ENCODE measurements at places on chromosomes 2 and 18. TPM values are rescaled to one million over a fixed set of nuclear protein-coding genes. Genes with fewer than 3 reads are reported as not detected.

The PLEK gene
- 7.5 TPM for total RNA-seq

The FHOD3 gene
- total RNA-seq = 0.26 TPM

The ANKRD62 gene
- not detected for total RNA-seq

The CRYGC gene
- total RNA-seq = not detected

- no peak overlapping the region for H3K27ac ChIP-seq
- H3K4me1 ChIP-seq = no peaks in the 10 kb centered on the region
- no peak for DNase-seq
- no peak overlapping the region for H3K4me3 ChIP-seq
- no peaks in the 10 kb centered on the region for H3K27me3 ChIP-seq
Observed at GRCh38 chr2:16709769-16710168, 44.1 kb upstream of the CYRIA start.

The IL36B gene
- not detected for total RNA-seq

The SH3RF3 gene
- total RNA-seq = 5.1 TPM

The SAP130 gene
- total RNA-seq = 7.1 TPM

DNA sequence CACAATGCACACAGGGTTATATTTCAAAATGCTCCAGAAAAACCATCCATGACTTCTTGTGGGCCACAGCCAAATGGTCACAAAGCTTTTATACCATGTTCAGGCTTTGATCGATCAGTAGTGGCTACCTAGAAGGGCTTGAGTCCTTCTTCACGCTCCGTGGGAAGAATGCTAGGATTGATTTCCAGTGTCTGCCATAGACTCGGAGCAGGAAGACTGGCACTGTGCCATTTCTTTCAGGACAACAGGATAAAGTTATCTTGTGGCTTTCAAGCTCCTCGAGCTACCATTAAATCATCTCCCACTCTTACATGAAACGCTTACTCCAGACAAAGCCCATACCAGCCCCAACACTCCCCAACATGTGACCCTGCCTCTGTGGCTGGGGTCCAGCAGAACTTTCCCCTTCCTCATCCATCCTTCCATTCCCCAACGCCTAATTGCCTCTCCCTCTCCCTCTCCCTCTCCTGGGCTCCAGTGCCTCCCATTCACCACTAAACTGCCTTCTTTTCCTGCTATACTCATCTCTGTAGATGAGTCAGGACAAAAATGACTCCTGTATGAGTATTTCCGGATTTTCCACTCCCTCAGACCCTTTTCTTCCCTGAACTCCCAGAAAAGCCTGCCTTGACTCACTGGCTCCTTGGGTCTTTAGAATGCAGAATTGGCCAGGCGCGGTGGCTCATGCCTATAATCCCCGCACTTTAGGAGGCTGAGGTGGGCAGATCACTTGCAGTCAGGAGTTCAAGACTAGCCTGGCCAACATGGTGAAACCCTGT is 40.9 kb downstream of the ADD2 start:
- H3K4me1 ChIP-seq = no peaks in the 10 kb centered on the region
- no peak overlapping the region for H3K27ac ChIP-seq
- H3K36me3 ChIP-seq = no peaks in the 10 kb centered on the region
- no peak for DNase-seq
- no peaks in the 10 kb centered on the region for H3K27me3 ChIP-seq
- no peak overlapping the region for H3K4me3 ChIP-seq

The VWA3B gene
- 2.1 TPM for total RNA-seq

The EFHD1 gene
- 102 TPM for total RNA-seq

DNA sequence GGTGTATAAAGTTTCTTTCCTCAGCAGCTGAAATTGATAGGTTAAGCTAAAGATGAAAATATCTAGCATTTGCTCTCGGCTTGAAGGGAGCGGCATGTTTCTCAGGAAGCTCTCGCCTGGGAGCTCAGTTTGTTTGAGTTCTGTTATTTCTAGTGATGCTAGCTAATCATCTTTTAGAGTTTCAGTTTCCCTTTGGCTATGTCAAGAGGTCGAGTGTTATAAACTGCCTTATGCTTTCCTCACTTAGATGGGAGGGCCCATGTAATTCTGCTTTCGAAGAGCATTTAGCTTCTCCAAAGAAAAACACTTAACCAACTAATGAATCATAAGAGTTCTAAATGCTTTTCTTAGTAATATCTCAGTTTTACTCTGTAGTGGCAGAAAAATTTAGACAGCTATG is 33.6 kb downstream of the PLCL1 start:
- no peak for DNase-seq
- H3K27ac ChIP-seq = peak overlapping the region; percentile 57
- H3K27me3 ChIP-seq = no peaks in the 10 kb centered on the region
- no peaks in the 10 kb centered on the region for H3K36me3 ChIP-seq
- H3K4me3 ChIP-seq = peak overlapping the region; percentile 10
- H3K4me1 ChIP-seq = no peaks in the 10 kb centered on the region

DNA sequence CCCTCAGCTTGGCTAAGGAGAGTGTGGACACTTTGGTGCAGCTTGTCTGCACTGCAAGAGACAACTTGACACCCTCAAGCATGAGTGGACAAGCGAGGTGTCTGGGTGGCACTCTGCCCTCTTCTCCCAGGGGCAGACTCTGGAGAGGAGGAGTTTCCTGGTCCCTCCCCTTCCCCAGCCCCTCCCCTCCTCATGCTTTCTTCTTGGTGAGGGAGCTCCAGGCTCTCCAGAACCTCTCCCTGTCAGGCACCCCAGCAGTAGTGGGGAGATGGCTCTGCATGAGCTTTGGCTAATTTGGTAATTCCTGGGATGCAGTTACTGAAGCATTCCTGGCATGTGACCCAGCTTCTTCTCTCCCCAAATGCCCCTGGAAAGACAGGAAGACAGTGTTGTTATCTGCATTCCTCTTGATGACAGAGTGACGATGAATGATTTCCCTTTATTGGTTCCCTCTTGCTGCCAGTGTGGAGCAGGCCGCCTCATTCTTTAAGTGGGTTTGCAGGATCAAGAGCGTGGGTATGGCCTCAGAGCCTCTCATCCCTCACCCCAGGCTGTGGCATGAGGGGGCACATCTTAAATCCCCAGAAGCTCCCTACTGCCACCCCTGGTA is 89.2 kb downstream of the STPG4 start:
- no peak for DNase-seq
- peaks cover 10% of the 10 kb centered on the region for H3K4me1 ChIP-seq
- H3K27ac ChIP-seq = peak overlapping the region; percentile 55
- H3K27me3 ChIP-seq = no peaks in the 10 kb centered on the region

GRCh38 chr2:67872481-67872880 is 190.3 kb downstream of the C1D start:
- no peak overlapping the region for H3K4me3 ChIP-seq
- peak overlapping the region; percentile 54 for H3K27ac ChIP-seq
- H3K27me3 ChIP-seq = no peaks in the 10 kb centered on the region
- no peaks in the 10 kb centered on the region for H3K4me1 ChIP-seq

- no peaks in the 10 kb centered on the region for H3K27me3 ChIP-seq
- H3K4me3 ChIP-seq = no peak overlapping the region
- no peaks in the 10 kb centered on the region for H3K4me1 ChIP-seq
Observed at GRCh38 chr2:29226375-29226774, 111.2 kb downstream of the CLIP4 start.

DNA sequence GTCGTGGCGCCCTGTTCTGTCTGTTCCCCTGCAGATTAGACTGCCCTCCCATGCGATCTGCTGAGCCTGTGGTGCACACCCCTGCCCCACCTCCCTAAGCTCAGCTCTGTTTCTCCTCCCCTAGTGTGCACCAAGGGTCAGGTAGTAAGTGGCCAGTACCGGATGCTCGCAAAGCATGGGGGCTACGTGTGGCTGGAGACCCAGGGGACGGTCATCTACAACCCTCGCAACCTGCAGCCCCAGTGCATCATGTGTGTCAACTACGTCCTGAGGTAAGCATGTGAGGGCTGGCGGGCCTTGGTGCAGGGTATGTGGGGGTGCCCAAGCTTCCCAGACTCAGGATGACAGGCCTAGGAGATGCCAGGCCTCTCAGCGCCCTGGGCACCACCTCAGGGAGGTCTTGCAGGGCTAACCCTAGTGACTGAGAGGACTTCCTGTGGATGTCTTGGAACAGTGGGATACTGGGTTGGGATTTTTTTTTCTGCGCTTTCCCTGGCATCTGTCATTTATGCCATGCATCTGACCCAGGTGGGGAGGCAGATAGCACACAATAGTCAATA is 78.4 kb downstream of the EPAS1 start:
- DNase-seq = peak; percentile 7
- no peaks in the 10 kb centered on the region for H3K27me3 ChIP-seq
- no peaks in the 10 kb centered on the region for H3K36me3 ChIP-seq
- no peaks in the 10 kb centered on the region for H3K4me1 ChIP-seq
- H3K27ac ChIP-seq = no peak overlapping the region

DNA sequence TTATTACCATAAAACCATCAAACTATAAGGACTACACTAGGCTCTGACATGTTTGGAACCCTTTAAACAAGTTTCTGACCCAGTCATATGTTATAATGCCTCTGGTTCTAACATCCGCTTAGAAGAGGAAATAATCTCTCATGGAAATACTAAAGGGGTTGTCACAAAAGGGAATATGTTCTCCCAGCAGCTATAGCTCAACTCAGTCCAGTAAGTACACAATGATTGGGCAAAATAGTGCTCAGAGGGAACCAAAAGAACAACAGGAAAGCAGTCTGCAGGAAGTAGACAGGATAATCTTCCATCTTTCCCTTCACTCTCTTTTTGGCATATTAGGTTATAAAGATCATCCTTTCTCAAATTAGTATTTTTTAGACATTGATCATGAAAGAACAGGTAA is 4.3 kb downstream of the SRBD1 start:
- H3K27me3 ChIP-seq = no peaks in the 10 kb centered on the region
- H3K4me1 ChIP-seq = peaks cover 6% of the 10 kb centered on the region
- DNase-seq = no peak

The CNDP2 gene
- total RNA-seq = 56.2 TPM

GRCh38 chr2:179592167-179592936 is 269.1 kb downstream of the ZNF385B start:
- no peak overlapping the region for H3K27ac ChIP-seq
- no peaks in the 10 kb centered on the region for H3K4me1 ChIP-seq
- H3K27me3 ChIP-seq = no peaks in the 10 kb centered on the region
- H3K4me3 ChIP-seq = no peak overlapping the region

The GALNT5 gene
- total RNA-seq = 8.1 TPM

The BCL2 gene
- 61.1 TPM for total RNA-seq

Measured in uterus (tissue), 4 donors.